ENCODE measurements at places on chromosomes 12 and 14.

DNA sequence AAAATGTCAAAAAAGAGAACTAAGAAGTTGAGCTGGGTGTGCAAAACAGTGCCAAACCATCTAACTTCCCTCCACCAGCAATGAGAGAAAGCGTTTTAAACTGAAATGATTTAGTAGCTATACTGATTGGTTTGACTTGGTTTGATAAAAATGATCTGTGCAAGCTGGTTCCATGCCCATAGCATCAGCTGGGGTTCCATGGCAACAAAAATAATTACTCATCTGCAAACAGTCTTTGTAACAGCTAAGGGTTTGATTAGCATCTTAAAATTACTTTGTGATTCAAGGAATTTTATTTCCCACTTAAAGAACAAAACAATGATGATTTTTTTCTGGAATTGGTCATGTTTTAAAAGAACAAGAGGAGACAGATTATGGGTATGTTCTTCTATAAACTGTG lies 15.0 kb upstream of the BICD1 start:
- DNase-seq, result no peak

DNA sequence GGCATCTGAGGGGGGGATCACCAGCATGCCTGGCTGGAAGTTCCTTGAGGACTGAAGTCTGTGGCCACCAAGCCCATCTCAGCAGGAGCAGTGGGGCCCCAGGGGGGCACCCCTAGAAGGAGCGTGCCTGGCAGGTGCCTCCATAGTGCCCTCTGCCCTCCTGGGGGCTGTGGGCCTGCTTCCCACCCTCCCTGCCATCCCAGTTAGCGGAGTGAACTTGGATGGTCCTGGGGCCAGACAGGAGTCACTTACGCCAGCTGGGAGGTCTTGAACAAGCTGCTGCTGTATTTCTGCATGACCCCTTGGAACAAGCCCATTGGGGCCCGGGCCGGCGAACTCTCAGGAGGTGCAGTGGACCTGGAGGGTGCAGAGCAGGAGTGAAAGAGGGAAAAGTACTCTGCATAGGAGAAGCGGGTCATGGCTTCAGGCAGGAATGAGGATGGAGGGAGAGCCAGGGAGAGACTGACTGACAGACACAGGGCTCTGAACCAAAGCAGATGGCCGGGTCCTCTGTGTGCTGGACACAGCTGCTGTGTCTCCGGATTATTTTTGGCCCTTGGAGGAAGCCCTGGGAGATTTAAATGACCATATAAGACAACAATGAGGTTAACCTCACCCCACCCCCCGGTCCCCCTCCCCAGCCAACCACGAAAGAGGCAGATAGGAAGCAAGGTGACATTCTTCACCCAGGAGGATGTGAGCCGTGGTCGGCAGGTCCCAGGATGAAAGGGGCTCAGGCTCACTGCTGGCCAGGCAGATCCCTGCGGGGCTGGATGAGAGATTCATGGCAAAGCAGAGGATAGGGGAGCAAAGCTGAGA lies 19.6 kb downstream of the ASB2 start:
- peak; percentile 39 for DNase-seq

- DNase-seq, result no peak
Observed at GRCh38 chr14:42683707-42684106, 1077.0 kb downstream of the LRFN5 start.

DNA sequence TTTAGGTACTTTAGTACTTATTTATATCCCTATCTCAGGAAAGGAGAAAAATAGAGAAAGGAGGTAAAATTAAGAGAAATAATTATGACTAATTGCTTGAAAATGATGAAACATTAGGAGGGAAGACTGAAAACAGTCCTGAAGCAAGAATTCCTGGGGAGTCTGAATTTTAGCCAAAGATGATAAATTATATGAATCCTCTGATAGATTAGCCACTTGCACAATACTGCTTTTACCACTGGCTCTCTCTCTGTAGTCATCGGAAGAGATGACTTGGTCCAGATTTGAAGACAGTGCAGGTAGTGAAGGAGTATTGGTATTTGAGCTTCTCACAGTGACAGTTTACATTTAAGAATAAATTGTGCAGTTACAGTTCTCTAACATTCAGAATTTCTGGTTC lies 83.8 kb upstream of the CLEC14A start:
- DNase-seq, result no peak

DNA sequence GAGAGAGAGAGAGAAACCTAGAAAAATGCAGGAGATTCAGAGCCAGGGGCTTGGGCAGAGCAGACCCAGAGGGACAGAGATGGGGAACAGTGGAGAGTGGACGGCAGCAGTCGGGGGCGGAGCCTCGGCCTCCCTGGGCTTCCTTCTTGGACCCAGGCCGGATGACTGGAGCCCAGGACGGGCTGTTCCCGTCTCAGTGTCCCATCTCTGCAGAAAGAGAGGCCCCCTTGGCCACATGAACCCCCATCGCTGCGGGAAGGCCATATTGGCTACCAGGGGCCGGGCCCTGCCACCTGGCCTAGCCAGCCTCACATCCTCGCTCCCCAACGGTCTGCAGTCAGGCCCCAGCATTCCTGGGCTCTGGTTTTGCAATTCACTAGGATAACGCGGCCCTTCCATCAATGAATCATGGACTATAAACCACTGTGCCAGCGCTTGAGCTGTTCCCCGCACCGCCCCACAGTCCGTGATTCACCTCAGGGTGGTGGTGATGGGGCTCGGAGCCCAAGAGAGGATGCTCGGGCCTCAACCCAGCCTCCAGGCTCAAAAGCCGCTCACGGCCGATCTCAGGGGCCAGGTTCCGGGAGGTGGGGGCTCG lies 116.5 kb downstream of the RFLNA start:
- DNase-seq, result no peak

DNA sequence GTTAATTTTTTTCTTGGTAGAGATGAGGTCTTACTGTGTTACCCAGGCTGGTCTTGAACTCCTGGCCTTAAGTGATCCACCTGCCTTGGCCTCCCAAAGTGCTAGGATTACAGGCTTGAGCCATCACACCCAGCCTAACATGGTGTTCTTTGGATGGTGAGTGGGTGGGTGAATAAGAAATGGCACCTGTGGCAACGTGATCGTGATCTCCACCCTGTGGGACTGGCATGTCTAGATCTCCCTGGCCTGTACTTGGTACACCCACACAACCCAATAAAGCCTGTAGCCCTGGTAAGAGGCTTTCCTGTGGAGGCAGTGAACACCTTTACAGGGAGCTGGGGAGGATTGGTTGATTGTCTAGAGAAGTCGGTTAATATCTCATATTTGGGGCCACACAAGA lies 25.2 kb downstream of the SYNE2 start:
- DNase-seq, result no peak

GRCh38 chr12:28191051-28192048 lies 1.1 kb downstream of the CCDC91 start:
- DNase-seq, result peak; percentile 50

- DNase-seq, result no peak
Observed at GRCh38 chr12:6030081-6030480, 85.0 kb upstream of the ANO2 start.

- no peak for DNase-seq
Observed at GRCh38 chr12:56425193-56425592, 24.0 kb downstream of the TIMELESS start.

GRCh38 chr12:52317468-52318052 lies 3.6 kb downstream of the KRT83 start:
- no peak for DNase-seq

- no peak for DNase-seq
Observed at GRCh38 chr14:35571598-35571997, 37.6 kb downstream of the INSM2 start.

GRCh38 chr14:32588448-32589320 lies 259.6 kb downstream of the AKAP6 start:
- peak; percentile 4 for DNase-seq

DNA sequence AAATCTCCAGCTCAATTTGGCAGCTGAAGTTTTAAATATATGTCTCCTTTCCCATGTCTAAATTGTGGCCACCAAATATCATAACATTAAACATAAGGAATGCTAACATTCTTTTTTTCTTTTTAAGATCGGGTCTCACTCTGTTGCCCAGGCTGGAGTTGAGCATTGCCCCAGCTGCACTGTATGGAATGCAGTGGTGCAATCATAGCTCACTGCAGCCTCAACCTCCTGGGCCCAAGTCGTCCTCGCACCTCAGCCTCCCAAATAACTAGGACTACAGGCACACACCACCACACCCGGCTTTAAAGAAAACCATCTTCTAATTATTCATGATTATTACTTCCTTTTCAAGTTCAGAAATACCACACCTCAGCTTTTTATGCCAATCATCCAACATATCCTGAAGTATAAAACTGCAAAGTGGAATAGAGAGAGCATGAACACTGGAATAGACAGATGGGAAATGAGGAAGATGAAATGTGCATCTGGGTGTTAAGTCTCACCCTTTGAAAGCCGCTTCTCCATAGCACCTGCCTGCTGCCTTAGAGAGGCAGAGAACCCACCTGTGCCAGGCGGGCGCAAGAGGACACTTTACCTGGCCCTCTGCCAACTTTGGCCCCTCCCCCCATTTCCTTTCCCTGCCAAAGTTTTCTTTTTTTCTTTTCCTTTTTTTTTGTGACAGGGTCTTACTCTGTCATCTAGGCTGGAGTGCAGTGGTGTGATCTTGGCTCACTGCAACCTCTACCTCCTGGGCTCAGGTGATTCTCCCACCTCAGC lies 2.8 kb upstream of the EML1 start:
- DNase-seq, result no peak

DNA sequence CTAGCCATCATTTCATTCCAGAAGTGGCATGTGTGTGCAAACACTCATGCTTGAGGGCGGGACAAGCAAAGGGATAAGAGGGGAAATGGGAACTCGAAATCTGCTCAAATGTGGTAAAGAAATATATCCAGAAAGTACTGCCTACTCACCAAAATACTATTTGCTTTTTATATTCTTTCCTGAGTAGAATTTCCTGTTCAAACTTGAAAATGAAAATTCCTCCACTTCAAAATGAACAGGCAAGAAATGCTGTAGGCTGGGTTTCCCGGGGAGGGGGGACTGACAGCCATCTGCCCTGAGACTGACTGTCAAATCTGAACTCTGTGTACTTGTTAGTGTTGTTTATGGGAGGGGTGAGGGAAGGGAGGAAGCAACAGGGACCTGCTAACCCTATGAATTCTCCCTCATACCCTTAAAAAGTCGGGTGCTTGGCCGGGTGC lies 34.6 kb downstream of the NTF3 start:
- no peak for DNase-seq

GRCh38 chr12:41983394-41983793 lies 161.3 kb downstream of the GXYLT1 start:
- no peak for DNase-seq

- no peak for DNase-seq
Observed at GRCh38 chr12:27576667-27577347, 52.8 kb downstream of the PPFIBP1 start.

GRCh38 chr14:84375235-84375634 lies 1154.7 kb upstream of the FLRT2 start:
- no peak for DNase-seq

GRCh38 chr14:32039401-32040030 lies 37.6 kb upstream of the ARHGAP5 start:
- no peak for DNase-seq

- DNase-seq, result no peak
Observed at GRCh38 chr12:58860788-58861240, 59.5 kb downstream of the LRIG3 start.

DNA sequence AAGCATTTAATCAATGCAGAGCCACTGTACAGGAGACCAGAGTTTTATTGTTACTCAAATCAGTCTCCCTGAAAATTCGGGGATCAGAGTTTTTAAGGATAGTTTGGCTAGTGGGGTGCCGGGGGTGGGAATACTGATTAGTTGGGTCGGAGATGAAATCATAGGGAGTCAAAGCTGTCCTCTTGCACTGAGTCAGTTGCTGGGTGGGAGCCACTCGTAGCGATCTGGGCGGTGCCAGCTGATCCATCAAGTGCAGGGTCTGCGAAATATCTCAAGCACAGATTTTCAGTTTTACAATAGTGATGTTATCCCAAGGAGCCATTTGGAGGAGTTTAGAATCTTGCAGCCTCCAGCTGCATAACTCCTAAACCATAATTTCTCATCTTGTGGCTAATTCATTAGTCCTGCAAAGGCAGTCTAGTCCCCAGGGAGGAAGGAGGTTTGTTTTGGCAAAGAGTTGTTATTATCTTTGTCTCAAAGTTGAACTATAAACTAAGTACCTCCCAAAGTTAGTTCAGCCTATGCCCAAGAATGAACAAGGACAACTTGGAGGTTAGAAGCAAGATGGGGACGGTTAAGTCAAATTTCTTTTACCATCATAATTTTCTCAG lies 169.4 kb upstream of the PLEKHG7 start:
- no peak for DNase-seq

DNA sequence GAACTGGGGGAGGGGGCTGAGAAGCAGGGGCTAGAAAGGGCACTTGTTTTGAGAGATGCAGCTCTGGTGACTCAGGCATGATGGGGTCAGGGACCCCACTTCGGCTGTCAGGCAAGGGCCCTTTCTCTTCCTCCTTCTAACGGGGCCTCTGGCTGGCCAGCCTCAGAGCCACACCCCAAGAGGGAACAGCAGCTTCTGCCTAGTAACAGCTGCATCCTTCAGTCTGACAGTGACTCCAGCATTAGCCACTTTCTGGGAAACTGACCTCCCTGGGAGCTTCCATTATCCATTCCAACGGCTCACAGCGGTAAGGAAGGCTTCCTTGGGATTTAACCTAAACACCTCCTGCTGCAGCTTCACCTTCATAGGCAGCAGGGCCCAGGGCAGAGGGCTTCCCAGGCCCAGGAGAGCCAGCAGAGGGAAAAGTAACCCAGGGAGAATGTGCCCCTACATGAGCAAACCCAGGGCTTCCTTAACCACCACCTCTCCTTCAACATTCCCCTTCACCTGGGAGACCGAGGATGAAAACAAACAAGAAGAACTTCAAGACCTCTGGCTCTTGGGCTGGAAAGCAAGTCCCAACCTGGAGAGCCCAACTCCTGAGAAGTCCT lies 2.7 kb downstream of the NCKAP5L start:
- DNase-seq, result no peak

Data from stimulated activated CD4-positive, alpha-beta T cell treated with anti-CD3 and anti-CD28 coated beads, Interleukin-15, amount 100 ng/mL, for 24 hours (primary cell).